ENCODE measurements at places on chromosomes 12 and 14. TPM values are rescaled to one million over a fixed set of nuclear protein-coding genes. Genes with fewer than 3 reads are reported as not detected.

Gene CLEC7A
- total RNA-seq: not detected

Gene C12orf50
- total RNA-seq: not detected

Gene PIK3C2G
- total RNA-seq: not detected

Gene FGF6
- not detected for total RNA-seq

Gene CATSPERB
- not detected for total RNA-seq

Gene RNF212B
- total RNA-seq: not detected

Gene SLCO1B1
- total RNA-seq: not detected

Gene LMNTD1
- 0.52 TPM for total RNA-seq
